A549 treated with CORT108297 at 1 μM for 4 hours (cell line): ENCODE measurements at places on chromosomes 11 and 22. TPM values are rescaled to one million over a fixed set of nuclear protein-coding genes. Genes with fewer than 3 reads are reported as not detected.

Gene C11orf65
- 0.12 to 0.29 TPM (median 0.21 TPM) in 5 replicates for total RNA-seq

Gene GAS2L1
- total RNA-seq, result 21.2 to 37.0 TPM (median 34.4 TPM) in 5 replicates

Gene PRG3
- total RNA-seq, result not detected in 5 replicates

Gene LDLRAD3
- total RNA-seq, result 20.0 to 26.0 TPM (median 24.2 TPM) in 5 replicates

Gene PDGFB
- 3.0 to 4.5 TPM (median 4.2 TPM) in 5 replicates for total RNA-seq

Gene B3GAT1
- total RNA-seq, result 0.01 to 0.05 TPM (median 0.02 TPM) in 4 of 5 replicates, not detected in the other

Gene RTN4RL2
- total RNA-seq, result 59.0 to 127 TPM (median 116 TPM) in 5 replicates
